Sciatic nerve (tissue), 2 donors: ENCODE measurements at places on chromosomes 1 and 21.

DNA sequence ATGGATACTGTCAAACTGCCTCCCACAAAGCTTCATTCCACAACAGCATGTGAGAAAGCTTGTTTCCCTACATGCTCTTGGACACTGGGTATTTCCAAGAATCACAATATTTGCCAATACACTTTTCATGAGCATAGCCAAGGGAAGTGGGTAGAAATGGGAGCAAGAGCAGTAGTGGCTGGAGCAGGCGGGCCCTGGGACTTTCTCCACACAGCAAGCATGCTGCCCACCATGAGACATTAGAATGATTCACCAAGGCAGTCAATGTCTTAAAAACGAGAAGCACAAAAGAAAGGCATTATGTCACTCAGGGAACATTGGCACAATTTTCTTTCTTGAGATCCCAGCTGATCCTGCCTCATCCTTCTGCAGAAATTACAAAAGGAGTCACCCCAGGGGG is 371.6 kb upstream of the RUNX1 start:
- DNase-seq, result no peak

DNA sequence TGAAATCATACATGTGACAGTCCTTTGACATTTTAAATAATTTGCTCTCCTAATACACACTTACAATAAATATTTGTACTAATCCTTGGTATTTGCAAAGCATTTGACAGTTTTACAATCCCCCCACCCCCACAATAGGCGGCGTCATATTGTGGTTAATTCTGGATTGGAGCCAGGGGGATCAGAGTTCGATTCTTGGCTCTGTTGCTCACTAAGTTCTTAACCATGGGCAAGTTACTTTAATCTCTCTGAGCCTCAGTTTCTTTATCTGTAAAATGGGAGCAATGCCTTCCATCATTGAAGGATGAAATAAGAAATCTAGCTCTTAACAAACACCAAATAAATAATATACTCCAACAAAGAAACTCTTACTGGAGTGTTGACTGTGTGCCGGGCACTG is 23.8 kb downstream of the CACNA1S start:
- no peak for DNase-seq

DNA sequence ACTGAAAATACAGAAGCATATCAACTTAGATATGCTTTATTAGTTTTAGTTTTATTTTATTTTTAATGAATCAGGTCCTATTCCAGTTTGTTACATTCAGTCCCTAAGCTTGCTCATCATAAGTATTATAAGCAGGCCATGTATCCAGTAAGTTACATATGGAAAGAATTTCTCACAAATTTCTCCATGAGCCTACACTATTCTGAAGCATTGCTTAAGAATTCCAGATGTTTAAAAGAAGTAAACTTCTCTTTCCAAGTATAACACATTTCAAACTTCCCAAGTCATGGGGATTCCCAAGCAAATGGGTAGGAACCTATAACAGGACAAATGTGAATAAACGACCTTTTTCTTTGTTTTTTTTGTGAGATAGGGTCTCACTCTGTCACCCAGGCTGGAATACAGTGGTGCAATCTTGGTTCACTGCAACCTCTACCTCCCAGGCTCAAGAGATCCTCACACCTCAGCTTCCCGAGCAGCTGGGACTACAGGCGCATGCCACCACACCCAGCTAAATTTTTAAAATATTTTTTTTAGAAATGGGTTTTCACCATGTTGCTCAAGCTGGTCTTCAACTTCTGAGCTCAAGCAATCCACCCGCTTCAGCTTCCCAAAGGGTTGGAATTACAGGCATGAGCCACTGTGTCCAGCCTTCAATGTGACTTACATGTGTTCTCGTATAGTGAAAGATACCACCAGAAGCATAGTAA is 39.0 kb downstream of the ST7L start:
- DNase-seq, result no peak

DNA sequence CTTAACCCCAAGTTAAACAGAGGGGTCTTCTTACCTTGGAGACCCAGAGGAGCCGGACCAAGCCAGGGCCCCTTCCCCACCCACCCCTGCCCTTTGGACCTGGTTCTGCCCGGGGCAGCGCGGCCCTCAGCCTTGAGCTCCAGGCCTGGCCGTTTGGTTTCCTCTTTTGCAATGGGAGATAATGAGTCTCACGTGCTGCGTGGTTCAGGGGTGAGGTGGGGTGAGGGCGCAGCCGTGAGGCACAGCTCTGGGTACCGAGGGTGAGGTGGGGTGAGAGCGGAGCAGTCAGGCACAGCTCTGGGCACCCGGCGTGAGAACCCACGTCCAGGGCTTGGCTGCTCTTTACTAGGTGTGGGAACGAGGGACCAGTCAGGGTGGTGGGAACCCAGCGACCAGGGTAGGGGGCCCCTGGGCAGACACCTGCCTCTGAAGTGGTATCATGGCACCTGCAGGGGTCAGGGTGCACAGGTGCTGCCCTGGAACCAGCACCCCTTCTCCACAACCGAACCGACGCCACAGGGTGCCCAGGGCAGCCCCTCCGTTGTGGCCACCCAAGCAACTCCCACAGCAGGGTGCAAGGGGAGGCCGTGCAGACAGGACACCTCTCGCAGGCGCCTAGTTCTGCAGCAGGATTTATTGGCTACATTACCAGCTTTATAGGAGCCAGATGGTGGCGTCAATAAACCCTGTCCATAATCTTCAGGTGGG is 182.2 kb downstream of the PRDM16 start:
- DNase-seq, result no peak

GRCh38 chr1:8423692-8424538 is 106.0 kb downstream of the SLC45A1 start:
- DNase-seq, result peak; percentile 76

DNA sequence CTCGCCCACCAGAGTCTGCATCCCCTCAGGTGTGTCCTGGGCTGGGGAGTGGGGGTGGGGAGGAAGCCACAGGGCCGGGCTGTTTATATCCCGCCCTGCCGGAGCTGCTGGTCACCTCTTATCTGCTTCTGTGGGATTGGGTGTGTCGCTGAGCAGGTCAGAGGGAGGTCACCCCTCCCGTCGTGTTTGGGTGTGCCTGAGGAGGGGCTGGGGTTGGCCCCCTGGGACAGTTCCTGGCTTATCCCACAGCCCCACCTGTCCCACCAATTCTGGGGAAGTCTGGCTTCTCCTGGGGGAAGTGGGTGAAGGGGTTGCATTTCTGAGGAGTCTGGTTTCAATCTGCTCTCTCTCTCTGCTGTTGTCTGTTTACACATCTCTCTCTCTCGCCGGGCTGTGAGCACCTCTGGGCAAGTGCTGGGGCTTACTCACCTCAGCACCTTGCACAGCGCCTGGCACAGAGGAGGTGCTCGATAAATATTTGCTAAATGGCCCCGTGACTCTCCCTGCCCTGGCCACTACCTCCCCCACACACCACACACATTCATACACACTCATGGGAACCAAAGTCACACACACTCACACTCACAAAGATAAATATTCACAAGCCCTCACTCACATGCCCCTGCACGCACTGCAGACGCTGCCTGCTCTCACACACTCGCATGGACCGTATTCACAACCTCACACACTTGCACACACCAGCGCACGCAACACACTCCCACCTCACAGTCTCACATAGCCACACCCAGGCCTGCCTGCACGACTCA is 8.3 kb downstream of the ELF3 start:
- DNase-seq, result no peak

DNA sequence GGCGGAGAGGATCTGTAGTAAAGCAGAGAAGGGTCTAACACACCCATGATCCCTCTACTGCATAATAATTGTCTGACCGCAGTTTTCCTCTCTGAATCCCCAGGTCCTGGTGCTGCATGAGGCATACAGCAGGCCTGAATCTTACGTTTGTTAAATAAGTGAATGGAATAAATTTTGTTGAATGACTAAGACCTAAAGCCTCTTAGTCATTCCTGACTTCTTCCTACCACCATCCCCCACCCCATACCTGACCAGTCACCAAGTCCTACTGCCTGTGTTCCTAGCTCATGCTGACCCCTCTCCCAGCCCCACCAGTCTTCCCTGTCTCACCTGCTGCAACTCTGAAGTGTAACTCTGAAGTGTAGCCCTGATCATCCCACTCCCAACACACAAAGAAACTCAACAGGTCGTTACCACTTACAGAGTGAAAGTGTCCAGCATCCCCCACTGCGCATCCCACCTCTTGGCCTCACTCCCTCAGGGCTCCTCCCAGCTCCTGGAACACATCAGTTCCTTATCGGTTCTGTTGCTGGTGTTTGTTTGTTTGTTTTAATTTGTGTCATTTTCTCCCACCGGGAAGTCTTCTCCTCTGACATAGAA is 9.7 kb downstream of the GJA5 start:
- DNase-seq, result no peak

GRCh38 chr21:42539931-42540343 is 26.3 kb downstream of the SLC37A1 start:
- peak; percentile 19 for DNase-seq

- no peak for DNase-seq
These were observed 8.6 kb upstream of the MT1HL1 start for GRCh38 chr1:237012788-237013383.

DNA sequence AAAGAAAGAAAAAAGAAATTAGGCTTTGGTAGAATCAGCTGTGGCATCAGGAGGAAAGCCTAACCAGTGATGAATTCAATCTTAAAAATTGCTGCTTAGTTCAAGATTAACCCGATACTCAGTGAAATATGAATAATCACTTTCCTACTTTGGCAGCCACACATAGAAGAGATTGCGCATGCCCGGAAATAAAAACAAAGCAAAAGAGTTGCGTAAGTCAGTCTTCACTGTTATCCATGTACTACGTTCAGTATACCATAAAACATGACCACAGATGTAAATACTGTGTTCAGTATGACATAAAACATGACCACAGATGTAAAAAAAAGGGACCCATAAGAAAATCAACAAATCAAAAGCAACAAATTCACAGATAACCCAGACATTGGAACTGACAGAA is 19.2 kb downstream of the CD1D start:
- no peak for DNase-seq

- no peak for DNase-seq
These were observed 179.0 kb downstream of the PTPRU start for GRCh38 chr1:29415156-29415830.

DNA sequence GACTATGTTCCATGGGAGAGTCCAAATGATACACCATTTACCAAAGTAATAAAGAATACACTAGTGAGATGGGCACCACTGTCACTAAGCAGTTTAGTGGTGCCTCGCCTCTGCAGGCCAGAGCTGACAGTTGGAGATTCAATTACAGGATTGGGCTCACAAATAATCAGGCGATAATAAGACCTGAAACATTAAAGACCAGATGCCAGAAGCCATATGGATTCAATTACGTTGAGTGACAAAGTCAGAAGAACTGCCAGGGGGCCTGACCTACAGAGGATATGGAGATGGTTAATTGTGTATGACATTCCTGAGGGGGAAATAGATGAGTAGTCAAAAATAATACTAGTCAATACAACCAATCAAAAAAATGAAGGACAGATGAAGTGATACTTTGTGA is 65.2 kb upstream of the ST6GALNAC5 start:
- DNase-seq, result no peak

DNA sequence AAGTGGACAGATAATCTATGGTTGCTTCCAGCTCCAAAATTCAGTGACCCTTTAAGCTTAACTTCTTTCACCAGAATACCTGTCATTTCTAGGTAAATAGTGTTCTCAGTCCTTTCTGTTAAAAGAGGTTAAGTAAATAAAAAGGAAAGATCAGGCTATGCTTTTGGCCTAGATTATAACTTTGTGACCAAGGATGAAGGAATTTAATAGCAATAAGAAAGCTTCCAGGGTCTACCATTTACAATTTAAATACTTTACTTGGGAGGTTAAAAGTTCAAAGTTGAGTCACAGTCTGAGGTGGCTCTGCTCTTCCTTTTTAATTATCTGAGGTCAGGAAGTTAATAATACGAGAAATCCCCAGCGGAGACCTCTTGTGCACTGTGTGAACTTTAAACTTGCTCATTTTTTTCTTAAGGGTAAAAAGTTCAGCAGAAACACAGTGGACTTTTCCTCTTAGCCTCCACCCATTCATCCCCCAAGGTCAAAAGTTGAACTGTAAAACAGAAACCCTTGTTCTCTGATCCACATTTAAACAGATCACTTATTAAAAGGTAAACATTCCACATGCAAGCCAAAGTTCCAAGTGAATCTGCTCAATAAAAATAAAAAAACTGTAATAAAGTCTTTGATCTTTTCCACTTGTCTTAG is 187.1 kb downstream of the NRIP1 start:
- no peak for DNase-seq

GRCh38 chr1:29362116-29362515 is 125.8 kb downstream of the PTPRU start:
- no peak for DNase-seq

- DNase-seq, result no peak
These were observed 48.5 kb downstream of the UTP25 start for GRCh38 chr1:209876078-209876800.

GRCh38 chr1:45117766-45118165 is 88.6 kb downstream of the ZSWIM5 start:
- DNase-seq, result no peak

DNA sequence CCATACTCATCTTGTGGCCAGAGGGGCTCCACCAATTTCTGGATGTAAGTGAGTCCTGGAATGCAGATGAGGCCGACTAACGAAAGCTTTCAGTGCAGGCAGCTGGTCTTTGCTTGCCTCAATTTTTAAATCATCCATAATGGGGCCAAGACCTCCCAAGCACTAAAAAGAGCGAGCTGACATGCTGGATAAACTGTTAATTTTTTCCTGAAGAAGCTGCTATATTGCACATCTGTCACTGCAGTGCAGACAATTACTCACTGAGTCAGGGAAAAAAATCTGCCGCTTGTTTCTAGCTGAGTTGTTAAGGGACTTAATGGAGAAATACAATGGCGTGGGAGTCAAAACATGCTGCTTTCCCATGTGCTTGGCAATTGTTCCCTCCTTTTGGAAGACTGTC is 205.5 kb downstream of the GPATCH2 start:
- no peak for DNase-seq

DNA sequence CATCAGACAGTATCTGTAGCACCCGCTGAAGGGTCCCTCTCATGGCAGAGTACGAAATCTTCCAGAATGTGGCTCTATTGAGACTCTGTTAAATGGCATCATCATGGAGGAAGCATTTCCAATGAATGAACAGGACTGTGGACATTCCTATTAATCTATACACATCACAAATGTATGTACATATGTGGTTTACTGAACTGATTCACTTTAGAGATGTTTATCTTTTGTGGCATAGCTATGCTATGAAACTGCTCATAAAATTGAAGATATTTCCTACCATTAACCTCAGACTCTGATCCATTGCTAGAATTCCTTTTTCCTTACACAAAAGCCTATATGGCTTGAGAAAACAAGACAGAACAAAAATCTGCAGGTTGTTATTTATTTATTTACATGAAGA is 259.6 kb upstream of the RRP15 start:
- DNase-seq, result no peak

- DNase-seq, result peak; percentile 88
These were observed 382 bp downstream of the GPBP1L1 start for GRCh38 chr1:45686015-45686287.

DNA sequence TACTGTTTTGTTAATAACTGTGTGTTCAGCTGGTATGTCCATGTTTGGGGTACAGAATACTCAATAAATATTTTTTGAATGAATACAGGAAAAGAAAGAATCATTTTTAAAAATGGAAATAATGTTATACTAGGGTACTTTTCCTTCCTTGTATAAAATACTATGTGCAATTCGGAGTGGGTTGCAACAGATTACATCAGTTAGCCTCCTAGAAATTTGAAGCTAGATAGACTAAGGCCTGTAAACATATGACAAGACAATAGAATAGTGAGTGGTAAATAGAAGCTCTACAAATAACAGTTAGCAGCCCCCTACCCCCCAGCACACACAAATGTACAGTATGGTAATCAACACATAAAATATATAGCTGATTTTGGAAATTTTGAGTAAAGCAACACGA is 195.9 kb downstream of the KCNT2 start:
- no peak for DNase-seq

GRCh38 chr1:54595956-54596498 is 27.3 kb downstream of the FAM151A start:
- DNase-seq, result no peak
